ENCODE measurements at places on chromosomes 6 and 20. TPM values are rescaled to one million over a fixed set of nuclear protein-coding genes. Genes with fewer than 3 reads are reported as not detected.

The TRIM15 gene
- not detected for total RNA-seq

The ATP6V1G2 gene
- total RNA-seq = 1.1 TPM

The AARS2 gene
- total RNA-seq = 19.9 TPM

The ADGB gene
- under 0.01 TPM for total RNA-seq

The HLA-DQB2 gene
- 3.2 TPM for total RNA-seq

The FLRT3 gene
- under 0.01 TPM for total RNA-seq

The EYA4 gene
- total RNA-seq = under 0.01 TPM

The PRSS35 gene
- total RNA-seq = not detected

The TUBE1 gene
- 11.6 TPM for total RNA-seq

The BMP7 gene
- total RNA-seq = not detected

The SNX9 gene
- 5.1 TPM for total RNA-seq

The TRIM10 gene
- under 0.01 TPM for total RNA-seq

The LY6G6D gene
- total RNA-seq = 1.6 TPM

The WFDC2 gene
- total RNA-seq = not detected

The TSBP1 gene
- total RNA-seq = not detected

The PYGB gene
- total RNA-seq = 31.5 TPM

The PTCHD4 gene
- total RNA-seq = under 0.01 TPM

The ID1 gene
- 1,163 TPM for total RNA-seq

The SMOC2 gene
- under 0.01 TPM for total RNA-seq

The ANKRD66 gene
- total RNA-seq = not detected

The RSPH4A gene
- total RNA-seq = 1.3 TPM

The TP53TG5 gene
- not detected for total RNA-seq

The BACH2 gene
- total RNA-seq = 13.2 TPM

The IMPG1 gene
- total RNA-seq = not detected

The HLA-DPA1 gene
- 618 TPM for total RNA-seq

The MEI4 gene
- total RNA-seq = 1.3 TPM

The RCAN2 gene
- total RNA-seq = under 0.01 TPM

The SLC17A5 gene
- 8.9 TPM for total RNA-seq

The TNNC2 gene
- total RNA-seq = 1.1 TPM

The CASP8AP2 gene
- 7.0 TPM for total RNA-seq

The DEFB132 gene
- not detected for total RNA-seq

The VGLL2 gene
- total RNA-seq = not detected

The OARD1 gene
- 10.5 TPM for total RNA-seq

The TMEM200A gene
- total RNA-seq = 3.5 TPM

The LCA5 gene
- 0.81 TPM for total RNA-seq

The CDH26 gene
- total RNA-seq = 8.1 TPM

The NCOA7 gene
- 105 TPM for total RNA-seq

All from hematopoietic multipotent progenitor cell (in vitro differentiated cells).